Hypothalamus (tissue), 51 donors: ENCODE measurements at places on chromosomes 16 and 17.

GRCh38 chr17:4657678-4658077, 16.2 kb upstream of the ALOX15 start:
- DNase-seq, result no peak

GRCh38 chr16:88828711-88829110, 17.0 kb upstream of the APRT start:
- no peak for DNase-seq

DNA sequence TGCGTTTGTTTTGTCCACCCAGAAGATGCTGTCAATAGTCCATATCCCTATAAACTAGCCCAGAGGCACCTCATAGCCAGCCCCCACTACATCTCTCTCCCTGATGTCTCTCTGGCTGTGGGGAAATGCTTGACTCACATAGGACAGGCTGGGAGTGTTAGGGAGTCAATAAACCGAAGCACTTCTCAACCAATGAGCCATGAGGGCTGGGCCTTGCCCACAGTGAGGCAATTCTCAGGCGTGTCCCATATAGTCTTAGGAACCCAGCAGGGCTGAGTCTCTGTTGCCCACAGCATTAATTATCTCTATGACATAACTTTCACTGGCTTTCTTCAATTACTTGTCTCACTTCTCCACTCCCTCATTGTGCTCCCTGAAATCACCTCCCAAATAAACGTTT, 387.3 kb upstream of the CDH11 start:
- no peak for DNase-seq

DNA sequence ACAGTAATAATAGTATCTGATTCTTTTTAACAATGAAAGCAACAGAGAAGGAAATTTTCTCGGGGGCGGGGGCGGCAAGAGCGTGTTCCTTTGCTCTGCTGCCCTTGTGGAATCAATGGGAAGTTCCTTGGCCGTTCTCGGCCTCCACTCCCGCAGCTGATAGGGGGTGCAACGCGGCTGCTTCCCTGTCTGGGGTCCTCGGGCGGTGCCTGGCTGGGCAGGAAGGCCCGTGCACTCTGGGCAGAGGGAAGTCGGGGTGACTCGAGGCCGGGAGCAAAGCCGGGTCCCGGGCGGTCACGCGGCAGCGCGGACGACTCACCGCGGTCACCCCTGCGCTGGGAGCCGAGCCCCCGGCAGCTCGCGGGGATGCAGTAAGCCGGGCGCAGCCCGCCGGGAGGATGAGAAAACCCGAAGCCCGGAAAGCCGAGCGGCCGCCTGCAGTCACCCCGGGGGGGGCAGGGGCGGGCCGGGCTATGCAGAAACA, 2.5 kb downstream of the TUBB3 start:
- no peak for DNase-seq

GRCh38 chr16:89899879-89900481, 18.7 kb upstream of the MC1R start:
- no peak for DNase-seq

DNA sequence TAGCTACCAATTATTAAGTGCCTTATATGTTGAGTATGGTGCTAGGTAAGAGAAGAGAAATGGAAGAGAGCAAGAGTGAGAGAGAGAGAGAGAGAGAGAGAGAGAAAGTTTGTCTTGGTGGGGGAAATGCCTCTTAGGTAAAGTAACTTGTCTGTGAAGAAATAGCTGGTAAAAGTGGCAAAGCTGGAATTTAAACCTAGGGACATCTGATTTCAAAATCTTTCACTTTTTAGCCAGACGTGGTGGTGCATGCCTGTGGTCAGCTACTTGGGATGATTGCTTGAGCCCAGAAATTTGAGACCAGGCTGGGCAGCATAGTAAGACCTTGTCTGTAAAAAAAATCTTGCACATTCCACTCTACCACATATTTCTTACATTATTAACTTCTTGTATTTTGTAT, 23.0 kb upstream of the CDR2 start:
- DNase-seq, result no peak

GRCh38 chr17:57551321-57552079, 193.6 kb downstream of the CCDC182 start:
- DNase-seq, result no peak

DNA sequence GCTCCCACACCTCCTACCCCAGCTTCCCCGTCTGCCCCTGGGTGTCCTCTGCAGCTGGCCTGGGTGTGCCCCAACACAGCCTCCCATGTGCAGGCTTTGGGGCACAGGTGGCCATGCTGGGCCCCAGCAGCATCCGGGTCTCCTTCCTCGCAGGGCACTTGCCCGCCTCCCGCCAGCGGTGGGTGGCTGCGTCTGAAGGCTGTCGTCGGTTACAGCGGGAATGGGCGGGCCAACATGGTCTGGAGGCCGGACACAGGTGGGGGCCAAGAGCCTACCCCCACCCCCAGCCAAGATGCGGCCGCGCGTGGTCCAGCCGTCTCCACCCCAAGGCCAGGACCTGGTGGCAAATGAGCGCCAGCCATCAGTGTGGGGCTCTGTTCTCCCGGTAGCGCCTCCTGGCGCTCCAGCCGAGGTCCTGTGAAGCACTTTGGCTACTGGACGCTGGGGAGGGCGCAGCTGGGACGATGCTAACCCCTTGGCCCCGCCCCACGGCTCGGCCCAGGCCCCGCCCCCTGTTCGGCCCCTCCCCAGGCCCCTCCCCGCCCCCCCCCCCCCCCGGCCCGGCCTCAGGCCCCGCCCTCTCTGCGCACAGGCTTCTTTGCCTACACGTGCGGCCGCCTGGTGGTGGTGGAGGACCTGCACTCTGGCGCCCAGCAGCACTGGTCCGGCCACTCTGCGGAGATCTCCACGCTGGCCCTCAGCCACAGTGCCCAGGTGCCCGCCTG, 7.3 kb upstream of the RHOT2 start:
- DNase-seq, result peak; percentile 86

DNA sequence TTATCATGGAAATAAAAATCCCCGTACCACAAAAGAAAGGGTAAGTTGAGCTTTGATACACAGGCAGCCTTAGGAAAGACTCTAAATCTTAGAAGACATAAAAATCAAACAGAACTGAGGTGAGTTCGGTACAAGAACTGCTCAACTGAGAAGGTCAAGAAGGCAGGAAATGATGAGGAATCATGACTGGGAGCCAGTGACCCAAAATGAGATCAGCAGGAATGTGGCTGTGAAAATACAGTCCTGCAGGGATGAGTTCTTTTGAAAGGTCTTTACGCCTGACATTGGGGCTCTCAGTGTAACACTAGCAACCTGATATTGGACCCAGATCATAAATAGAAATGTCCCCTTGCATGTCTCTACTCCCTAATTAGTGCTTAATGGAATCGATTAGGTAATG, 56.3 kb upstream of the CDH11 start:
- DNase-seq, result no peak

- no peak for DNase-seq
Observed at GRCh38 chr16:89786474-89787364, 29.7 kb downstream of the FANCA start.

DNA sequence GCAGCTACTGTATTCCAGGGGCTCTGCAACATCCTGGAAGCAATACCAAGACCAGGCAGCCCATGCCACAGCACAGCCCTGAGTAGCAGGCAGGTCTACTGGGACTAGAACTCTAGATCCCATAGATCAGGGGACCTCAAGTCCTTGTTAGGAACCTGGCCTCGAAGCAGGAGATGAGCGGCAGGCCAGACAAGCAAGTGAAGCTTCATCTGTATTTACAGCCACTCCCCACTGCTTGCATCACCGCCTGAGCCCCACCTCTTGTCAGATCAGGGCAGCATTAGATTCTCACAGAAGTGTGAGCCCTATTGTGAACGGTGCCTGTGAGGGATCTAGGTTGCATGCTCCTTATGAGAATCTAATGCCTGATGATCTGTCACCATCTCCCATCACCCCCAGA, 295.7 kb upstream of the TNRC6C start:
- no peak for DNase-seq

GRCh38 chr16:49631187-49632041, 224.5 kb downstream of the ZNF423 start:
- DNase-seq, result peak; percentile 15

- no peak for DNase-seq
Observed at GRCh38 chr17:76248013-76248782, 7.9 kb upstream of the RNF157 start.

DNA sequence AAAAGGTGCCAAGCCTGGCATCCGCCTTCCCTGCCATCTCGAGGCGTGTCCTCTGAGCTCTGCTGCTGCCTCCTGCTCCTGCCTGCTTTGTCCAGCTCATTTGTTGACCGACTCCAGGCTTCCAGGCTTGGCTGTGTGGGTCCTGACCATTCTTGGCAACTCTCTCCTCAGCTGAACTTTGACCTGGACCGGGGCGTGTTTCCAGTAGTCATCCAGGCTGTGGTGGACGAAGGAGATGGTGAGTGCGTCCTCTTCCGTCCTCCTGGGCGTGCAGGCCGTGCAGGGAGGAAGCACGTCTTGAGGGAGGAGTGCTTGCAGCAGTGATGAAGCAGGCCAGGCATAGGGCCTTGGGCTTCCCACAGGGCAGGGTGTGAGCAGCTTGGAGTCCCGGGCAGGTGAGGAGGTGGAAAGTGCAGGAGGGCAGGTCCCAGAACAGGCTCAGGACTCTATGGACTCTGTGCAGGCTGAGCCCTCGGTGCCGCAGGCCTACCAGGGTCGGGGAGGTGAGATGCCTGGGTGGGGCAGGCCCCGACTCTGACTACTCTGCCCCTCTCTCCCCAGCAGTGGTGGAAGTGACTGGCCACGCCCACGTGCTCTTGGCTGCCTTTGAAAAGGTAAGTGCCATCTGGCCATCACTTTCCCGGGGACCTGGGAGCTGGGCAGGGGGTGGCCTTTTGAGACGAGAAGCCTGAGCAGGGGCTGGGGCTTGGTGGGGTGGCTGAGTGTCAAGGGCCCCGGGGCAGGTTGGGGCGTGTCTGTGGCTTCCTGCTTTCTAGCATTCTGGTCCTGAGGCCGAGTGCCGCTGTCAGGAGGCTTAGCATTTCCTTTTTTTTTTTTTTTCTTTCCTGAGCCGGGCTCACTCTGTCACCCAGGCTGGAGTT, 28.6 kb upstream of the NUDT16L1 start:
- DNase-seq, result no peak

GRCh38 chr16:4404247-4404966, 12.0 kb downstream of the CORO7 start:
- no peak for DNase-seq

DNA sequence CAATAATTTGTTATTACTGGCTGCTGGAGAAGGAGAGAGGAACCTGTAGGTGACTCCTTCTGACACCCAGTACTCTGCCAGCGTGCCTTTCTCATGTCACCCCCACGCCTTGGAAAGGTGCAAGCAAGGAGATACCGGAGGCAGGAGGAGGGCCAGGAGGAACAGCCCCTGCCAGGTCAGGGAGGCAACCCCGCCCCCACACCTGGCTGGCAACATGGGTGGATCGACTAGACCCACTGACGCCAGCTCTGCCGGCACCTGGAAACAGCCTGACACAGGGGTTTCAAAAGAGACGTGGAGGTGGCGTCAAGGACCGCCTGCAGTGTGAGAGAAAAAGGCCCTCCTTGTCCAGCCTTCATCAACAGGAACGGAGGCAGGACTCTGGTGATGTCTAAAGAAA, 62.3 kb downstream of the CYB5B start:
- DNase-seq, result no peak
